ENCODE measurements at places on chromosomes 6 and 20.

- no peak for DNase-seq
These were observed 17.5 kb upstream of the MRGBP start for GRCh38 chr20:62778601-62779416.

- DNase-seq, result no peak
These were observed 183.7 kb upstream of the CEP162 start for GRCh38 chr6:84411060-84411629.

DNA sequence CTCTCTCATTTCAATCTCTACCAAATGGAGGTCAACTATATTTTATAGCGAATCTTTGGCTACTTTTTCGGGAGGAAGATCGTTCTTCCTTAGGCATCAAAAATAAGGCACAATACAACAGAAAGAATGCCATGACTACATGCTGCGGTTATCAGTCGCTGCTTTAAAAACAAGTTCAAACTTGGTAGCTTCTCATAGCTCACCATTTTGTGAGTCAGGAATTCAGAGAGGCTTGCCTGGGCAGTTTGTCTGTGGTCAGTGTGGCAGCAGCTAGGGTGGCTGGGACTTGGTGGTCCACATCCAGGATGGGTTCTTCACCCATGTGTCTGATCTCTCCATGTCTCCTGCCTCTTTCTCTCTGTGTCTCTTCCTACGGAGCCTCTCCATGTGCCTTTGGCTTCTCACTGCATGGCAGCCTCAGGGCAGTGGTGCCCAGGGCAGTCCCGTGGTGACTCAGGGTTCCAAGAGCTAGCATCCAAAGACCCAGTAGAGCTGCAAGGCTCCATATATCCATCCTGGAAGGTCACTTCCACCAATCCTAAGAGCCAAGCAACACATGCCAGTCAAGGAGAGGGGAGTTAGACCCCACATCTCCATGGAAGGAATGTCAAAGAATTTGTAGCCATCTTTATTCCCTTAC lies 10.4 kb downstream of the SCML4 start:
- DNase-seq, result no peak

DNA sequence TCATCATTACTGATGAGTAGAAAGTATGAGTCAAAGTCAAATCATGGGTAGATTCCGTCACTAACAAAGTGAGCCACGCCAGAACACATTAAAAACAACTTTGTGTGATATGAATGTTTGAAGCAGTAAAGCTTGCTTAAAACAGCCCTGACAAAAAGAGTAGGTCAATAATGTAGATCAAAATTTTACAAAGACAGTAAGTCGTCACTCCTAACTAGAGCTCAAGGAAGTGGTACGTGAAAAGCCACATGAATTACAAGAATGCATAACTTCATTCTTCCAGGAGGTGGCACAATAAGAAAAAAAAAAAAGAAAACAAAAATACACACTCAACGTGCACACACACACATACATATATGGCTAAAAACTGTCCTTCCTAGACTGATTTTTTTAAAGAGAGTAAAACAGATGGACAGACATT lies 69.9 kb downstream of the HACE1 start:
- no peak for DNase-seq

- DNase-seq, result no peak
These were observed 96.7 kb downstream of the TAF4 start for GRCh38 chr20:61968932-61969331.

- DNase-seq, result no peak
These were observed 376.9 kb downstream of the RNGTT start for GRCh38 chr6:88586371-88587149.

DNA sequence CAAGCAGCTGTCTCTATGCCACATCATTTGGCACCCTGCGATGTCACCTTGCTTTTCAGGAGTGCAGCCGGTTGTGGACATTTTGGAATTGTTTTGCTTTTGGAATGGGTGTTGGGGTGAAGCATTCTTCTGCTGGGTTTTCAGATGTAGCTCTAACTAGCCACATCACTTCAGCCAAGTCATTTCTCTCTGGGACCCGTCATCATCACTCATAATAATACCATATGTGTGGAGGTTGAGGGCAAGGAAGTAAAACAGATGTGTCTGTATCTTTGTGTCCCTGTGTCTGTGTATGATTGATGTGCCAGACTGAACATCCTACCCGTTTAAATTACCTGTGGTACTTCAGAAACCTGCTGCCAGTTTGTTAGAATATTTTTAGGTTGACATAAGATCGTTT lies 49.5 kb upstream of the TULP4 start:
- no peak for DNase-seq

GRCh38 chr6:19410481-19410880 lies 426.7 kb upstream of the ID4 start:
- DNase-seq, result no peak

DNA sequence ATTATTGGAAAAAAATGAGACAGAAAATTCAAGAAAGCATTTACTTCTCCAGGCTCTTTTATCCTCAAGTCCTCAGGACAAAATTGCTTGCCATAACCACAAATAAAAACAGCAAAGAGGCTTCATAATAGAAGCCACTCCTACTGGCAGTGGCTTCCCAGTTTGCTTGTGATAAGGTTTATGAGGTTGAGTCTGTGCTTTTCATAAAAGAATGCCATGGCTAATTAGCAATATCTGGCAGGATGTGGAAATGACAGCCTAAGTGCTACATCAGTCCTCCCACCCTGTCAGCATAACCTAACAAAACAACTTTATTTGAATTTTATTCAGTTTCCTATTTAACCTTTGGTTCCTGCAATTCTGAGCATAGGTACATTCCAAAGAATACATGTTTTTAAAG lies 80.9 kb upstream of the HTR1E start:
- no peak for DNase-seq

DNA sequence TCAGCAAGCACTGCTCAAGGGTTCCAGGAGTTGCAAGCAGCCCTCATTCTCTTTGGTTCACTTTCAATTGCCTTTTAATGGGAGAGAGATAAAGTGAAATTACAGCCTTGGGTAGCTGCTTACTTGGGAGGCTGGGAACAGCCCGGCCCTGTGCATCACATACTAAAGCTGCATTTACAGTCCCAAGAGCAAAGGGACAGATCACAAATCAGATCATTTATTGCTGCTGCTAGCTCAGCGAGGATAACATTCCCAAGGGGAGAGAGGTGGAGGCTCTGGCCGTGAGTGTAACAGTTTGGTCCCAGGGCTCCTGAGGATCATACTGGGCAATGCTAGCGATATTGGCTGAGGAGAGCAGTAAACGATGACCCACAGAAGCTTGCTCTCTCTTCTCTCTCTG lies 133.1 kb downstream of the CDH26 start:
- no peak for DNase-seq

GRCh38 chr20:49123982-49124381 lies 64.2 kb downstream of the STAU1 start:
- no peak for DNase-seq

GRCh38 chr6:144066741-144067484 lies 28.5 kb downstream of the SF3B5 start:
- DNase-seq, result no peak

- peak; percentile 67 for DNase-seq
These were observed 1.1 kb downstream of the DLK2 start for GRCh38 chr6:43454290-43454695.

GRCh38 chr6:133214267-133214666 lies 26.9 kb upstream of the EYA4 start:
- DNase-seq, result no peak

GRCh38 chr6:120938164-120938875 lies 396.0 kb downstream of the TBC1D32 start:
- DNase-seq, result no peak

DNA sequence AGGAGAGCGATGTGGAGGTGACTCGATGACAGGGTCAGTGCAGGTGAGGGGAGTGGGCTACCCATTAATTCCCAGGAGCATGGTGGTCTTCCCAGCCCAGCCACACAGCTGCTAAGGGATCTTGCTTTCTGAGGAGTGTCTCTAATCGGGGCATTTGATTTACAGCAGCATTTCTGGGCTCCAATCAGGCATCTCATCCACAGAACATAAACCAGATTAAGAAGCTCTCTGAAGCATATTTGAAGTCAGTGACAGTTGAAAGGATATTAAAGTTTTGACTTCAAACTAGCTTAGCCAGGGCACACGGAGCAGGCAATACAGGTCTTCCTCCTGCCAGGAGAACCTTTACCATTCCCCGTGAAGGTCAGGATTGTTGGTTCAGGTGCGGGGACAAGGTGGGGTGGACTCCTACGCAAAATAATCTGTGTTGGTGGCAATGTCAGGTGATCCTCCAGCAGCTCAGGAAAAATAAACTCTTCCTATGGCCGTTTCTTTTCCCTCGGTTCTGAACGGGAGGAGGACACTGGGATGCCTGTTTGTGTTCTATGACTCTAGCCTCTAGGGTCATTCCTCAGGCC lies 39.9 kb upstream of the ZNF831 start:
- DNase-seq, result no peak

- no peak for DNase-seq
These were observed 9.7 kb upstream of the BPIFB1 start for GRCh38 chr20:33273117-33273851.

All from activated CD4-positive, alpha-beta T cell treated with anti-CD3 and anti-CD28 coated beads for 4 hours (primary cell).